HT1080 (cell line): ENCODE measurements at places on chromosomes 4 and X. TPM values are rescaled to one million over a fixed set of nuclear protein-coding genes. Genes with fewer than 3 reads are reported as not detected.

- peak; percentile 47 for DNase-seq
Measured at GRCh38 chr4:186587416-186588018, 32.1 kb upstream of the MTNR1A start.

Gene FGD1
- 4.9 and 7.5 TPM in 2 replicates for total RNA-seq

Gene TRPC5OS
- total RNA-seq = 0.11 TPM in 1 of 2 replicates, not detected in the other

- no peak for DNase-seq
Measured at GRCh38 chr4:65747386-65747785, 77.1 kb upstream of the EPHA5 start.

DNA sequence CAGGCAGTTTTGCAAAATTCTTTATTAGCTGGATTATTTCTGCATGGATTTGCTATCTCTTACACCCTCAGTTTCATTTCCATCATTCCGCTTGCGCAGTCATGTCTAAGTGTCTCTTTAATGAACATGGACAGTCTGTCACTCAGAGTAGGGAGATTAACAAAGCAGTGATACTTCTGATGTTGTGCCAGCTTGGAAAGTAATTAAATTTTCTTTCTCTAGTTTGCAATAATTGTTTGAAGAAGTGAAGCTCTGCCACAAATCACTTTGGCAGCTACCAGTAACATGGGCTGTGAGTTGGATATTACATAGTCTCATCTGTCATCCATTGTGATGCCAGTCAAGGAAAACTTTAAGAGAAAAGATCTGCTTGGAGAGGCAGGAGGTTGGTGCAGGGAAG is 324.8 kb upstream of the NWD2 start:
- no peak for DNase-seq

- DNase-seq = peak; percentile 94
Measured at GRCh38 chr4:109559983-109560686, at the start of gene MCUB. TSS of gene MCUB (plus strand) at chr4:109560246. CDS start at chr4:109560338, 92 bp downstream.

Gene GPR143
- 0.59 and 2.1 TPM in 2 replicates for total RNA-seq

Gene GATA1
- not detected in 2 replicates for total RNA-seq

GRCh38 chr4:142449771-142450373 is 396.2 kb downstream of the INPP4B start:
- DNase-seq = no peak

Gene UGT2B15
- total RNA-seq = not detected in 2 replicates

GRCh38 chr4:110172972-110173371 is 25.4 kb downstream of the ELOVL6 start:
- DNase-seq = no peak

DNA sequence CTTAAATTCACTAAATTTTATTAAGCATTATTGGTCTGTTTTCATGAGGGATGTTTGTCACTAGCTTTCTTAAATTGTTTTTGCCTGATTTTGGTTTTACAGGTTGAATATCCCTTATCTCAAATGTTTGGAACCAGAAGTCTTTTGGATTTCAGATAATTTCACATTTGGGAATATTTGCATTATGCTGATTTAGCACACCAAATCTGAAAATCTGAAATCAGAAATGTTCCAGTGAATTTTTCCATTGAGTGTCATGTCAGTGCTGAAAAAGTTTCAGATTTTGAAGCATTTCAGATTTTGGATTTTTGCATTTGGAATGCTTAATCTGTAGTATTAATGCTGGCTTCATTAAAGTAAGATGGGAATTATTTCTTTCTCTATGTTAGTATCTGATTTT is 14.7 kb downstream of the FAM193A start:
- no peak for DNase-seq
